ENCODE measurements at places on chromosomes 3 and 15.

DNA sequence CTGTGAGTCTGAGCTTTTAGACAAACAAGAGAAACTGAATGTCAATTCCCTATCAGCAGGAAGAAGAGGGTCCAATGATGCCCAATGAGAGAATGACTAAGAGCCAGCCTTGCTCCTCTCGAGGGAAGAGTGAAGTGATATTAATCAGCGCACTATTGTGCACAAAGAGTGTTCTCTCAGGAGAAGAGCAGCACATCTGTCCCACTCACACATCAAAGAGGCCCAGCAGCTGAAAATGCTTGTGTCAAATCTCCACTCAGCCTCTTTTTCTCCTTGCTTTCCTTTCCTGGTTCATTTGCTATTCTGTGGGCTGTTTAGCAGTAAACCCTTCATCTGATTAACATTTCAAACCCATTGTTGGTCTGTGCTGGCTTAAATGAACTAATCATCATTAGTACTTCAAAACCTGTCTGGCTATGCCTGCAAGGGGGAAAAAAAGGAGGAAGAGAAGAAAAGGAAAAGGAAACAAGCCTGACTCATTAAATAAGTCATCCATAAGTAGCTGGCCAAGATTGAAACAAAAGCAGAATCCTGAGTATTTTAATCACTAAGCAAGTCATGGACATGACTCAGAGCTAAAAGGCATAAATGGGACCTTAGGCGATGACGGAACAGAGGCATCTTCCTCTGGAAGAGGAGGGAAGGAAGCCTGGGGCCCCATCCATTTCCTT lies 912.7 kb downstream of the TUSC7 start:
- peak; percentile 85 for DNase-seq

DNA sequence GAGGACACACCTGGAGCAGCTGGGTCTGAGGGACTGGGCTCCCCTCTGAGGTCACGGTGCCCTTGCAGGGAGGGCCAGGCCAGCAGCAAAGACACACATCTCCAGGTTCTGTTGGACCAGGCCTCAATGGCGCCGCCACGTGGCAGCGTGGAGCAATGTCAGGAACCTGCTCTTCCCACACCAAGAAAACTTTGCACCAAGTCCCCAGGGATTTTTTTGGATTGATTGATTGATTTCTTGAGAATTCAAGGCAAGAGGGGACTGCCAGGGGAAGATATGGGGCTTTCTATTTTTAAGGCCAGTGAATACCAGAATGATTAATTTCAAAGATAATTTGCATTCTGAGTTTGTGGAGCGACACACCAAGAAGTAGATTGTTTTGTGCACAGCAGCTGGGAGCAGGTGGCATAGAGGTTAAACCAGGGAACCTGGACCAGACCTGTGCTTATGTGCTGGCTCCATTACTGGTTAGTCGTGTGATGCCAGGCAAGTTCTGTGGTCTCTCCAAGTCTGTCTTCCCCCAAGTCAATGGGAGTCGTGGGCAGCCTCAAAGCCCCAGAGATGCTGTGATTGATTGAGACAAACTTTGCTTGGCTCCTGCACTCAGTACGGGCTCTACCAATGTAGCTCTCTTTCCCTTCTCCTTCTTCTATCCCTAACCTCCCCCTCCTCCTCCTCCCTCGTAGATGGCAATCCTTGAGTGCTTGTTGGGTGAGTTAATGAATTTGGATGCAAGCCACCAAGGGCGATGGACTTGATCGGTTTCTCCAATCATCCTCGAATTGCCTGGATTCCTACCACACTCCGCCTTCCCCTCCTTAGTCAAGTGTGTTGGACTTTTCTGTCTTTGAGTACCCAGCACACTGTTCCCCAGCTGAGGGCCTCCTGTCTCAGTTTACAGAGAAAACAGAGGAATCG lies 96.2 kb upstream of the TRPM1 start:
- no peak for DNase-seq

GRCh38 chr3:15977090-15977489 lies 179.3 kb upstream of the ANKRD28 start:
- DNase-seq, result no peak

DNA sequence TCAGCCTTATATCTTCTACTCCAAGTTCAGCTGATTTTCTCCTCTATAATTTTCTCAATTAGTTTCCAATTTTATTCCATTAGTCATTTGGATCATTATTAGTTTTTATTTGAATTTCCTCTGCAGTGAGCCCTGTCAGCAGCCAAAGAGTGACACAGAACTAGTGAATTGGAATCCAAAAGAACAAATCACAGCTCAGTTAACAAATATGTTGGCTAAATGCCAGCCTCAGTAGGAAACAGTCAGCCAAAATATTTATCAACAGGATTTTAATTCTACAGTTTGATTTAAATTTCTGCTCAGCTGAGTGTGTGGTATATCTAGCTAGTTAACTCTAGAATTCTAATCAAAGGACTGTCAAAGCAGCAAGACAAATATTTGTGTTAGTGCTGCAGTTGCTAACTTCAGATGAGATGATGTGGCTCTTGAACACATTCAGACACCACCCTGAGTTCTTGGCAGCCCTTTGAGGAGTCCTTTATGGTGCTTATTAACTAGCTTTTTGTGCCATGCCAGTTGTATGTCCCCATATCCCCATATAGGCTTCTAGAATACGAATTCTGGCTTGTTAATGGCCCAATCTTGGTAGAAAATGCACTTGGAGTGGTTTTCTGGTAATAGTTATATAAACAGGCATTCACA lies 194.5 kb downstream of the CPNE4 start:
- peak; percentile 14 for DNase-seq

GRCh38 chr3:121758727-121759450 lies 9.3 kb upstream of the GOLGB1 start:
- DNase-seq, result no peak

- DNase-seq, result peak; percentile 48
Measured at GRCh38 chr3:35659768-35660167, 20.4 kb downstream of the ARPP21 start.

DNA sequence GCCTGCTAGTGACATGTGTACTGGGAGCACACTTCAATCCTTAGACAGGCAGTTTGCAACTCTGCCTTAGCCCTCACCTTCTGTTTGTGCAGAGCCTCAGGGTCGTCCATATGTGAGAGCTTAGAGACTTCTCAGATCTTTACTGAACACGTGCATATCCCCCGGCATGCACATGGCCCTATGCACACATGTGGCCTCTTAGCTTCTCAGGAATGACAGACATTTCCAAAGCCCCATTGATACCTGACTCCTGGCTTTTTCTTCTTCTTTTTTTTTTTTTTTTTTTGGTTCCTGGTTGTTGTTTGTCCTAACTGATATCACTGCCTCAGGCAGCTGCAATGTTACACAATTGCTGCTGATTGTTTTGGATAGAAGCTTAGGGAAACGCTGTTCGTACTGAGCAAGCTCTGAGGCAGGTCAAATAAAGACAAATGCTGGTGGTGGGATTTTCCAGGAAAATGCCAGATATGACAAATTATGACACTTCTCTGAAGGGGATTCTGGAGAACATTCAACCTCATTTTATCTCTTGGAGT lies 107.2 kb upstream of the RGMA start:
- no peak for DNase-seq

- peak; percentile 66 for DNase-seq
Measured at GRCh38 chr3:45154641-45155147, 8.5 kb upstream of the CDCP1 start.

DNA sequence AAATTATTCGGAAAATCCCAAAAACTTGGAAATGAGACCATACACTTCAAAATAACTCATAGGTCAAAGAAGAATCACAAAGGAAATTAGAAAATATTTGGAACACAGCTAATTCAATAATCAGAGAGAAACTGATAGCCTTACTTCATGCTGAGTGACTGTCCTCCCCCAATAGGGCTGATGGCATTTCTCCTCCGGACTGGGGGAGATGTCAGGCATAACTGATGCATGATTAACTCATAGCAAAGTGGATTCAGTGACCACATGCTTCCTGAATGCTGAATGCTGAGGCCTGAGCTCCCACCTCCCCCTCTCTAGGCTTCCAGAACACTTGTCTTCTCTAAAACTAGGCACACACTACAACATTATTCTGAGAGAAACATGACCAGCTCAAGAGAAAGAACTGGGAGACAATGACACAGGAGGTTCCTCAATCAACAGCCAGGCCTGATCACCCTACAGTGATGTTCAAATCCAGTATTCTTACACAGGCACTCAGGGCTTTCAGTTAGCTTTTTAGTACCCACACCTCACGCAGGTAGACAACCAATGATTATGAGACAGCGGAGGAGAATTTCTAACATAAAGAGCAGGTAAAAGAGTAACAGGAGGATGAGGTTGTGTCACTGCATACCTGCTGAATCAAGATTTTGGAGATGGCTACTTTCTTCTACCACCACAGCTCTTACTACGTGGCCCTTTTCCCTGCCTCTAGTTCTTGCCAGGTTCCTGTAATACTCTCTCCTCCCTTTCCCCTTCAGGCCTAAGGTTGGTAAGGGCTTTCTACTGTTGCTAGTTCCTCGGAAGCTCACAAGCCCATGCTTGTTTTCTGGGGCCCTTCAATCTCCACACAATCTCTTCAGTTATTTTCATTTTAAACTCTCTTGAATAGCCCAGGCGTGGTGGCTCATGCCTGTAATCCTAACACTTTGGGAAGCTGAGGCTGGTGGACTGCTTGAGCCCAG lies 96.1 kb downstream of the FMN1 start:
- DNase-seq, result peak; percentile 93
